Esophagus muscularis mucosa (tissue), 4 donors: ENCODE measurements at places on chromosomes 13 and 19.

- no peak for DNase-seq
These were observed 668.6 kb upstream of the SLC10A2 start for GRCh38 chr13:103734837-103735236.

- no peak for DNase-seq
These were observed 44.2 kb downstream of the WASF3 start for GRCh38 chr13:26601669-26602068.

DNA sequence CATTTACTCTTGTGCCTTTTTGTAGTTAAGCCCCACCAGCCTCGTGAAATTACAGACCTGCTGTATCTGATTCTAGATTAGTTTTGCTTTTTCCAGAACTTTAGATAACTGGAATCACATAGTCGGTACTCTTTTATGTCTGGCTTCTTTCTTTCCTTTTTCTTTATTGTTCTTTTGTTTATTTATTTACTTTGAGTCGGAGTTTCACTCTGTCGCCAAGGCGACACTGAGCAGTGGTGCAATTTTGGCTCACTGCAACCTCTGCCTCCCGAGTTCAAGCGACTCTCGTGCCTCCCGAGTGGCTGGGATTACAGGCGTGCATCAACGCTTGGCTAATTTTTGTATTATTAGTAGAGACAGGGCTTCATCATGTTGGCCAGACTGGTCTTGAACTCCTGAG, 6.0 kb upstream of the NCCRP1 start:
- no peak for DNase-seq

DNA sequence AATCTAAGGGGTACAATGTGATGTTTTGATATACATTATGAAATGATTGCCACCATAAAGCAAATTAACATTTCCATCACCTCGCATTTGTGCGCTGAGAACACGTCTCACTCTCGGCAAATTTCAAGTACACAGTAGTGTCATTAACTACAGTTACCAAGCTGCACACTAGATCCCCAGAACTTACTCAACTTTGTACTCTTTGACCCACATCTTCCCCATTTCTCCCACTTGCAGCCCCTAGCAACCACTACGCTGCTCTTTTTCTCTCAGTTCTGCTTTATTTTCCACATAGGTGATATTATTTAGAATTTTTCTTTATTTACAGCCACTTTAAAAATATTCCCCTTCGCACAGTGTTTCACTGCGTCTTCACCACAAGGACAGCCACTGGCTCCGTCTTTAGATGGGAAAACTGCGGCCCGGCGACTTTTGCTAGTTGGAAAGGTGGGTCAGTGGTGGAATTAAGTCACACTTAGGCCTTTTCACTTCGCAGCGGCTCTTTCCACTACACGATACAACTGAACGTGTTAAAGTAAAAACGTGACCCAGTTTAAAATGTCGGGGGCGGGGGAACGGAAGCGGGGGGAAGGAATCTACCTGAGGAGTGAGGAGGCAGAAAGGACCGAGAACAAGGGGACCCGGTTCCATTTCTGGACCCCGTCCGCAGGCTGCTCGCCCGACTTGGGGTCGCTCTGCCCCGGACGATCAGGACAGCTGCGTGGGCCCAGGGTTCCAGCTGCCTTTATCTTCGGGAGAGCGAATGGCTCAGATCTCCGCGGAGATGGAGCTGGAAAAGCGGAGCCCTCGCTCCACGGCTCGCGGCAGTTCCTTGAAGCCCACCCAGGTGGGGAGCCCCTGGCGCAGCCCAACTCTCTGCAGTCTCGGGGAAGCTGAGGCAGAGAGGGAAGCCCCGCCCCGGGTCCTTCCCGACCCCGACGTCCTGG, 486.1 kb downstream of the UQCRFS1 start:
- DNase-seq: no peak
